ENCODE measurements at places on chromosomes 5 and 9.
A peak's percentile ranks its signal among the peaks of the same experiment; 100 is the strongest.

DNA sequence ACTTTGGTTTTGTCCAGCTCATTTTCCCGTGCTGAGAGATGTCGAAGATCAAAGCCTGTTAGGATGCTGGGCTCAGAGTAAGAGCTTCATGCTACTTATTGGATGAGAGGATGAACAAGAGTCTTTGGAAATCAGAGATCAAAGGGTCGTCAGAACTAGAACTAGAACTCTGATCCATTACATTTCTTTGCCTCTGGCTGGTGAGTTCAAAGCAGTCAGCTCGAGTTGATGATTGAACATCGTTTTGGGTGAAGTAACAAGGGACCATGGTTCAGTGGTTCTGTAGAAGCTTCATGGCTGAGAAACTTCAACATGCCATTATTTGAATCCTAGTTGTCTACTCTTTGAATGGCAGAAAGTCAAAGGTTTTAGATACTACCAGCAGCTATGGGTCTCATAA is 320.3 kb downstream of the ARHGEF28 start:
- no peak for DNase-seq

GRCh38 chr9:133203506-133204075 is 5.5 kb downstream of the OBP2B start:
- no peak for DNase-seq

DNA sequence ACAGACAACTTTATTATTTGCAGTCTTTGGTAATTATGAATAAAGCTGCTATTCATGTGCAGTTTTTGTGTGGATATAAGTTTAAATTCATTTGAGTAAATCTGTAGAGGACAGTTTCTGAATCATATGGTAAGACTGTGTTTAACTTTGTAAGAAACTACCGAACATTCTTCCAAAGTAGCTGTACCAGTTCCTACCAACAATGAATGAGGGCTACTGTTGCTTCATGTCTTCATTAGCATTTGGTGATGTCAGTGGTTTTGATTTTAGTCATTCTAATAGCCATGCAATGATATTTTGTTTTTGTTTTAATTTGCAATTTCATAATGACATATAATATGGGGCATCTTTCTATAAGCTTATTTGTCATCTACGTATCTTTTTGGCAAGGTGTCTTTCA is 501.3 kb upstream of the RORB start:
- DNase-seq = no peak

DNA sequence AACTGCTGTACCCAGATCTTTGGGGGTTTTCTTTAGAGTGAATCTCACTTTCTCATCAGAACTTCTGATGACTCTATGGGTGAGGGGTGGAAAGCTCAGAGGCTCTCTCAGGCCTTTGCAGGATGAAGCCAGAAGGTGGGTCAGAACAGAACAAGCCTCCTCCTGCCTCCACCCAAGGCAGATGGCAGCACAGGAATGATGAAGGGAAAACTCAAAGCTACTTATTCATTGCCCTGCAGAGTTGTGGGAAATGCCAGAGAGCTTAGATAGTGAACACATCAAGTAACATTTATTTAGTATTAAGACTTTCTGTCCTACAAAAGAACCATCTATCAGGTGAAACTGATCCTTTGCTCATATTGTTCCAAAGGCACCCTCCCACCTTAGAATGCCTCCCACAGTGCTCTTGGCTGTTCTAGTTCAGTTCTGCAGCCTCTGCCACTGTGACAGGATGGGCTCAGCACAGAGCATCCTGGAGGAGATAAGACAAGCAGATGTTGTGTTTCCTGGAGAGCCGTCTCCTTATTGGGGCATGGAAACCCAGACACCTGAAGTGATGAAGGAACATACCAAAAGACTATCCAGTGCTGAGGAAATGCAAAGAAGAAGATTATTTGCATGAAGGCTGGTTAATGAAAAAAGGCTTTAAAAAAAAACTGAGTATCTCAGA is 146.6 kb downstream of the ADAMTS12 start:
- DNase-seq = no peak

- peak; percentile 82 for DNase-seq
These were observed 20.8 kb downstream of the OBP2B start for GRCh38 chr9:133188006-133188842.

GRCh38 chr9:133701981-133702797 is 36.0 kb downstream of the SARDH start:
- no peak for DNase-seq

GRCh38 chr9:108673386-108673785 is 182.4 kb downstream of the ACTL7B start:
- no peak for DNase-seq

- DNase-seq = no peak
These were observed 56.7 kb upstream of the CLINT1 start for GRCh38 chr5:157915638-157916037.

GRCh38 chr5:56688402-56688801 is 126.9 kb upstream of the MAP3K1 start:
- no peak for DNase-seq

DNA sequence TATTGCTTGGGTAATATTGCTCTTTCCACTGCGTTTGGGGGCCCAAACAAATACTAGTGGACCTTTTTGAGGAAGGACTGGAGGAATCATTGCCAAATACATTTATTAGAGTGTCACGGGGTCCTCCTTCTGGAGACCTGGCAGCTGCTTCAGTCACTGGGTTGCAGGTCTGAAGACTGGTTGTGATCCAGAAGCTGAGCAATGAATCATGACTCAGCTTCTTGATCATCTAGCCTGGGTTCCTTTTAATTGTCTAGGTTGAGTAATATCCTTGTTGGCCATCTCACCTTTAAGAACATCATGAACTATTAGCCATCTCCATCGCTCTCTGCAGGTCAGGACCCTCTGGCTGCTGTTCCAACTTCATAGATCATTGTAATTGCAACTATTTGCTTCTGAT is 15.4 kb upstream of the UBAP1 start:
- no peak for DNase-seq

Data from 8988T (cell line).